Suprapubic skin (tissue), 4 donors: ENCODE measurements at places on chromosomes 4 and X.
A peak's percentile ranks its signal among the peaks of the same experiment; 100 is the strongest.

GRCh38 chrX:38669428-38669827 lies 108.1 kb downstream of the TSPAN7 start:
- no peaks in the 10 kb centered on the region for H3K27me3 ChIP-seq
- no peak overlapping the region for H3K27ac ChIP-seq
- H3K36me3 ChIP-seq: no peaks in the 10 kb centered on the region
- no peaks in the 10 kb centered on the region for H3K4me1 ChIP-seq

DNA sequence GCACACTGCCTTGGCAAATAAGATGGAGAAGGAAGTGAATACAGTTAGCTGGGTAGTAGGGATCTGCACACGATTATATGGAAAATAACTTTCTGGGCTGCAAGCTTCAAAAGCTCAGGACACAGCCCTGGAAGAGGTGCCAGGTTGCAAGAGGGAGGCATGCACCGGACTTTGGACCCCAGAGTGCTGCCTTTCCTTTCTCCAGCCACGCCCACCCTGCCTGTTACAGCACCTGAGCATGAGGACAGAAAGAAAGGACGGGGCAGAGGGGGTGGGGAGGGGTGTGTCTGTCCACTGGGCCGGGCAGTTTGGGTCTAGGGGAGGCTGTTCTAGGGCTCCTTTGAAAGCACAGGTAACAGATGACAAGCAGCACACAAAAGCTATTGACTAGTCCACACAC lies 152.8 kb downstream of the ENPP6 start:
- H3K4me1 ChIP-seq: no peaks in the 10 kb centered on the region
- H3K27me3 ChIP-seq: no peaks in the 10 kb centered on the region
- no peak for DNase-seq
- H3K36me3 ChIP-seq: no peaks in the 10 kb centered on the region
- H3K4me3 ChIP-seq: no peak overlapping the region
- no peak overlapping the region for H3K27ac ChIP-seq

- DNase-seq: no peak
- no peak overlapping the region for H3K4me3 ChIP-seq
- no peaks in the 10 kb centered on the region for H3K36me3 ChIP-seq
- no peaks in the 10 kb centered on the region for H3K27me3 ChIP-seq
- H3K4me1 ChIP-seq: no peaks in the 10 kb centered on the region
These were observed 70.7 kb upstream of the SLC4A4 start for GRCh38 chr4:71268166-71268565.

- no peak for DNase-seq
- H3K27ac ChIP-seq: no peak overlapping the region
- H3K27me3 ChIP-seq: no peaks in the 10 kb centered on the region
- H3K4me1 ChIP-seq: no peaks in the 10 kb centered on the region
- H3K4me3 ChIP-seq: peak overlapping the region; percentile 9
These were observed 22.8 kb downstream of the VSIG4 start for GRCh38 chrX:66016905-66017658.

GRCh38 chrX:136647677-136648360 lies at the start of gene CD40LG:
TSS of gene CD40LG (plus strand) at chrX:136648158. CDS start at chrX:136648249, 91 bp downstream.
- H3K4me1 ChIP-seq: no peaks in the 10 kb centered on the region
- H3K4me3 ChIP-seq: no peak within 1 kb of the TSS
- H3K27me3 ChIP-seq: no peaks in the 10 kb centered on the region
- H3K27ac ChIP-seq: no peak within 1 kb of the TSS

GRCh38 chrX:73728602-73729001 lies 165.6 kb downstream of the CHIC1 start:
- no peak overlapping the region for H3K27ac ChIP-seq
- no peak overlapping the region for H3K4me3 ChIP-seq
- H3K36me3 ChIP-seq: no peaks in the 10 kb centered on the region
- H3K4me1 ChIP-seq: no peaks in the 10 kb centered on the region

GRCh38 chr4:152676052-152676854 lies 3.5 kb downstream of the TMEM154 start:
- no peaks in the 10 kb centered on the region for H3K27me3 ChIP-seq
- no peaks in the 10 kb centered on the region for H3K36me3 ChIP-seq
- peaks cover 40% of the 10 kb centered on the region for H3K4me1 ChIP-seq
- H3K27ac ChIP-seq: no peak overlapping the region

DNA sequence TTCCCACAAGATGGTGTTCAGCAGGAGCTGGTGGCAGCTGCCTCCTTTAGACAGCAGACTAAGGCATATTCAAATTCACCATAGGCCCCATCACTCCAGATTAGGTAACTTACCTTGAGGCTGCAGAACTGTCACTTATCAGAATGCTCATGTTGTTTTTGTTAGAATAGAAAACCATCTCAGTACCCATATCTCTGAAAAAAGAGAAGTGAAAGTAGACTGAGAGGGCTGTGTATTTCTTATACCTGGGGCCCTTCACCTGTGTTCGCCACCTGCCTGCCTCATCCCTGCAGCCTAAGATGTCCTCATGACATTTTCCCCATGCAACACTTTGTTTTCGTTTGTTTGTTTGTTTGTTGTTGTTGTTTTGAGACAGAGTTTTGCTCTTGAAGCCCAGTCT lies 32.9 kb upstream of the SPRY1 start:
- no peaks in the 10 kb centered on the region for H3K36me3 ChIP-seq
- no peak for DNase-seq
- H3K4me3 ChIP-seq: no peak overlapping the region
- no peak overlapping the region for H3K27ac ChIP-seq

GRCh38 chr4:16659694-16660093 lies 238.8 kb downstream of the LDB2 start:
- DNase-seq: no peak
- no peaks in the 10 kb centered on the region for H3K27me3 ChIP-seq
- no peak overlapping the region for H3K4me3 ChIP-seq
- H3K36me3 ChIP-seq: no peaks in the 10 kb centered on the region
- no peak overlapping the region for H3K27ac ChIP-seq

GRCh38 chr4:139017861-139018260 lies 2.3 kb downstream of the NOCT start:
- H3K4me3 ChIP-seq: no peak overlapping the region
- DNase-seq: no peak
- no peak overlapping the region for H3K27ac ChIP-seq
- no peaks in the 10 kb centered on the region for H3K27me3 ChIP-seq
- no peaks in the 10 kb centered on the region for H3K36me3 ChIP-seq
- H3K4me1 ChIP-seq: peaks cover 33% of the 10 kb centered on the region

GRCh38 chr4:53040459-53040815 lies 178.3 kb downstream of the RASL11B start:
- no peaks in the 10 kb centered on the region for H3K27me3 ChIP-seq
- no peak for DNase-seq
- H3K4me3 ChIP-seq: no peak overlapping the region
- H3K27ac ChIP-seq: no peak overlapping the region

DNA sequence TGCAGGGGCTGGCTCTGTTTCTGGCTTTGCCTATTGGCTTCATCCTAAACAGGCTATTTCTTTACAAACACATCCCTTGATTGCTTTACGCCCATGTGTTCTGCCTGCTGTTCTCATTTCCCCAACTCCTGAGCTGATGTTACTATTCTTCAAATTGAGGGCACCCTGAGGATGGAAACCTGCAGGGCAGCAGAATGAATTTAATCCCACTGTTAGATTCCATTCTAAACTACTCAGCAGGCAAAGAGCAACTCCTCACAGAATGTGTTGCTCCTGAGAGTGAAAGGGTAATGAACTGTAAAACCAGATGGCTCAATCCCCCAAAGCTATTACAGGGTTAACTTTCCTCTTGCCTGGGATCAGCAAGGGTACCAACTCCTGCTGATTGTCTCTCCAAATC lies 75.7 kb downstream of the ANKRD50 start:
- H3K4me3 ChIP-seq: no peak overlapping the region
- H3K27me3 ChIP-seq: no peaks in the 10 kb centered on the region
- no peak for DNase-seq

- H3K27me3 ChIP-seq: no peaks in the 10 kb centered on the region
- no peak overlapping the region for H3K4me3 ChIP-seq
- DNase-seq: no peak
- no peaks in the 10 kb centered on the region for H3K36me3 ChIP-seq
These were observed 210.7 kb downstream of the PPP1R2C start for GRCh38 chrX:42567268-42567667.

- H3K36me3 ChIP-seq: no peaks in the 10 kb centered on the region
- no peaks in the 10 kb centered on the region for H3K27me3 ChIP-seq
- H3K27ac ChIP-seq: no peak overlapping the region
- H3K4me1 ChIP-seq: no peaks in the 10 kb centered on the region
- DNase-seq: no peak
These were observed 119.0 kb downstream of the CFAP299 start for GRCh38 chr4:80454556-80454955.

GRCh38 chrX:40146262-40147125 lies 48.7 kb upstream of the BCOR start:
- peaks cover 30% of the 10 kb centered on the region for H3K4me1 ChIP-seq
- H3K27me3 ChIP-seq: no peaks in the 10 kb centered on the region
- no peak overlapping the region for H3K27ac ChIP-seq
- no peak for DNase-seq
- no peaks in the 10 kb centered on the region for H3K36me3 ChIP-seq

DNA sequence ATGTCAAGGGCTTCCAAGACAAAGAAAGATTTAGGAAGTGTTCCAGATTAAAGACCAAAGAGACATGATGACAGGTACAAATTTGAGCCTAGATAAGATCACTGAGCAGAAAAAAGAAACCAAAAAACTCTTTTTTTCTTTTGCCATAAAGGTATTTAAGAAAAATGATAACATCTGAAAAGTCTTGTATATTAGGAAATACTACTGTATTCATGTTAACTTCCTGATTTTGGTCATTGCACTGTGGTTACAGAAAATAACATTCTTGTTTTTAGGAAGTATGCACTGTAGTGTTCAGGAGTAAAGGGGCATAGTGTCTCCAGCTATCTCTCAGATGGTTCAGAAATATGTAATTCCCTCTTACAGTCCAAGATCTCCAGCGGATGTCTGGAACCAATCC lies 37.1 kb downstream of the RWDD4 start:
- H3K27me3 ChIP-seq: no peaks in the 10 kb centered on the region
- no peak overlapping the region for H3K4me3 ChIP-seq
- no peaks in the 10 kb centered on the region for H3K36me3 ChIP-seq

- DNase-seq: no peak
- no peaks in the 10 kb centered on the region for H3K4me1 ChIP-seq
- no peaks in the 10 kb centered on the region for H3K27me3 ChIP-seq
- H3K36me3 ChIP-seq: no peaks in the 10 kb centered on the region
- H3K4me3 ChIP-seq: no peak within 1 kb of the TSS
These were observed at the start of gene PPP1R2C for GRCh38 chrX:42778096-42778495. TSS of gene PPP1R2C (minus strand) at chrX:42778163. CDS start at chrX:42778079, 84 bp downstream.

DNA sequence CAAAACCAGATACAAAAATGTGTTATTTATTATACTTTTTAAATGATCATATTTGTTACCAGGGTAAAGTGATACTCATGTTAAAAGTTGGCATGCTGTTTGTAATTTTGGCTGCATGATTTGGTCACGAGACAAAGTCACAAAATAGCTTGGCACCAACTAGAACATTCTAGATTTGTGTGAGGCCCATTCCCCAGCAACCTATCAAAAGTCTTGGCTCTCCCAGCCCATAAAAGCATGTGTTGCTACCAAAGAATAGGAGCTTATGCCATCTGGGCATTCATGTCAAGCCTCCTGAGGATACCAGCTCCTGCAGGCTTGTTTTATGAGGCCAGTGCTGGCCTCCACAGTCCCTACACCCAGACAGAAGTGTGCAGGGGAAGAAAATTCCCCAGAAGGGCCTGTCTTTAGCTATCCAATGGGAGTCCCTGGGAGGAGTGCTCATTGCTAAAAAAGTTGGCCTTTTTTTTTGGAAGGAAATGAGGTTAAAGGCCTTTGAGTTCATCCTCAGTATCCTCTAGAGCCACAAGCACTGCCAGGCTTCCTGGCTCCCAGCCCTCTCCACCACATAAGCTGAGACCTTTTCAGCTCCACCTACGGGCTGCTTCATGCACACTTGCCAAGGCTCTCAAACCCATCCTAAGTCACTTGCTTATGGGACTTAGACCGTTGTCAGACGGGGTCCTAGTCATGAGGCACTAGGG lies 211.9 kb upstream of the EOLA2 start:
- no peak overlapping the region for H3K4me3 ChIP-seq
- H3K36me3 ChIP-seq: no peaks in the 10 kb centered on the region
- no peak overlapping the region for H3K27ac ChIP-seq
- no peaks in the 10 kb centered on the region for H3K4me1 ChIP-seq

GRCh38 chrX:48703642-48704481 lies 7.3 kb downstream of the SUV39H1 start:
- peaks cover 24% of the 10 kb centered on the region for H3K36me3 ChIP-seq
- H3K27ac ChIP-seq: peak overlapping the region; percentile 64
- H3K4me3 ChIP-seq: no peak overlapping the region
- no peaks in the 10 kb centered on the region for H3K27me3 ChIP-seq
- DNase-seq: no peak

DNA sequence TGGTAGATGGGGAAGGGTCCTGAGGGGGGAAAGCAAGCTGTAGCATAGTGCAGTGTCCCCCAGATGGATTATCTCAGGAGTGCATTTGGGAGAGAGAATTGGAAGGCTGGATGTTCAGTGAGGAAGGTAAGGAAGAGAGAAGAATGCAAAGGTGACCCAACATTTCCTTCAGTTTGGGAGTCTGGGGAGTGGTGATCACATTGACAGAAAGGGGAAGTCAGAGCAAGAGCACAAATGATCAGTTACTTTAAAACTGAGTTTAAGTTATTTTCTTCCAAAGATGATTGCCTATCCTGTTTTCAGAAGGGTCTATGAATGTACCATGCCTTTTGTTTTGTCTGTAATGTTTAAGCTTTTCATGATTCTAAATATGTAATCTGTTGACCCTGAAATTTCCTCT lies 47.6 kb downstream of the ARHGAP10 start:
- DNase-seq: no peak
- H3K27me3 ChIP-seq: no peaks in the 10 kb centered on the region
- H3K4me1 ChIP-seq: peaks cover 44% of the 10 kb centered on the region

DNA sequence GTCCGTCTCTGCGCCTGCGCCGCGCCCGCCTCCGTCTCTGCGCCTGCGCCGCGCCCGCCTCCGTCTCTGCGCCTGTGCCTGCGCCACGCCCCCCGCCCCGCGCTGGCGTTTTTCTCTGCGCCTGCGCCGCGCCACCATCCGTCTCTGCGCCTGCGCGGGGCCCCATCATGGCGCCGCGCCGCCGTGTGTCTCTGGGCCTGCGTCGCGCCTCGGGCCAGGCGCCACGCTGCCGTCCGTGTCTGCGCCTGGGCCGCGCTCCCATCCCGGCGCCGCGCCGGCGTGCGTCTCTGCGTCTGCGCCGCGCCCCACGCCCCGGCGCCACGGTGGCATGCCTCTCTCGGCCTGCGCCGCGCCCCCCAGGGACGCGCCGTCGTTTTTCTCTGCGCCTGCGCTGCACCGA lies 51.8 kb upstream of the DUX4 start:
- no peak overlapping the region for H3K4me3 ChIP-seq
- peak; percentile 70 for DNase-seq
- H3K27me3 ChIP-seq: no peaks in the 10 kb centered on the region
- no peaks in the 10 kb centered on the region for H3K4me1 ChIP-seq

- DNase-seq: no peak
- H3K4me3 ChIP-seq: no peak overlapping the region
- no peaks in the 10 kb centered on the region for H3K27me3 ChIP-seq
- peaks cover 4% of the 10 kb centered on the region for H3K4me1 ChIP-seq
- H3K36me3 ChIP-seq: no peaks in the 10 kb centered on the region
These were observed 24.5 kb downstream of the PDLIM3 start for GRCh38 chr4:185510806-185511205.

GRCh38 chrX:43703211-43703791 lies 47.2 kb downstream of the MAOA start:
- no peak for DNase-seq
- peaks cover 40% of the 10 kb centered on the region for H3K4me1 ChIP-seq
- H3K36me3 ChIP-seq: no peaks in the 10 kb centered on the region
- no peak overlapping the region for H3K4me3 ChIP-seq
- H3K27me3 ChIP-seq: no peaks in the 10 kb centered on the region
